ENCODE measurements at places on chromosomes 4 and X.

DNA sequence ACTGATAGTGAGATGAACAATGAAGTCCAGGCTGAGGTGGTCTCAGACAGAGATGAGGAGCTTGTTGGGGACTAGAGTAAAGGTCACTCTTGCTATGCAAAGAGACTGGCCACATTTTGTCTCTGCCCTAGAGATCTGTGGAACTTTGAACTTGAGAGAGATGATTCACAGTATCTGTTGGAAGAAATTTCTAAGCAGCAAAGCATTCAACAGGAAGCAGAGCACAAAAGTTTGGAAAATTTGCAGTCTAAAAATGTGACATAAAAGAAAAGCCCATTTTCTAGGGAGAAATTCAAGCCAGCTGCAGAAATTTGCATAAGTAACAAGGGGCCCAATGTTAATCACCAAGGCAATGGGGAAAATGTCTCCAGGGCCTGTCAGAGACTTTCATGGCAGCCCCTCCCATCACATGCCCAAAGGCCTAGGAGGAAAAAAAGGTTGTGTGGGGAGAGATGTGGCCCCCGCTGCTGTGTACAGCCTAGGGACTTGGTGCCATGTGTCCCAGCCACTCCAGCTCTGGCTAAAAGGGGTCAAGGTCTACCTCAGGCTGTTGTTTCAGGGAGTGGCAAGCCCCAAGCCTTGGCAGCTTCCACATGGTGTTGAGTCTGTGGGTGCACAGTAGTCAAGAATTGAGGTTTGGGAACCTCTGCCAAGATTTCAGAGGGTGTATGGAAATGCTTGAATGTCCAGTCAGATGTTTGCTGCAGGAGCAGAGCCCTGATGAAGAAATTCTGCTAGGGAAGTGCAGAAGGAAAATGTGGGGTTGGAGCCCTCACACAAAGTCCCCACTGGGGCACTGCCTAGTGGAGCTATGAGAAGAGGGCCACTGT is 262.8 kb downstream of the DKK2 start:
- no peak overlapping the region for H3K27ac ChIP-seq
- no peaks in the 10 kb centered on the region for H3K36me3 ChIP-seq
- H3K4me3 ChIP-seq: no peak overlapping the region
- H3K4me1 ChIP-seq: no peaks in the 10 kb centered on the region
- no peaks in the 10 kb centered on the region for H3K27me3 ChIP-seq
- no peak for DNase-seq

GRCh38 chrX:38318606-38319005 is 8.7 kb downstream of the RPGR start:
- H3K4me1 ChIP-seq: no peaks in the 10 kb centered on the region
- DNase-seq: no peak
- no peaks in the 10 kb centered on the region for H3K27me3 ChIP-seq
- no peak overlapping the region for H3K27ac ChIP-seq
- H3K4me3 ChIP-seq: no peak overlapping the region

DNA sequence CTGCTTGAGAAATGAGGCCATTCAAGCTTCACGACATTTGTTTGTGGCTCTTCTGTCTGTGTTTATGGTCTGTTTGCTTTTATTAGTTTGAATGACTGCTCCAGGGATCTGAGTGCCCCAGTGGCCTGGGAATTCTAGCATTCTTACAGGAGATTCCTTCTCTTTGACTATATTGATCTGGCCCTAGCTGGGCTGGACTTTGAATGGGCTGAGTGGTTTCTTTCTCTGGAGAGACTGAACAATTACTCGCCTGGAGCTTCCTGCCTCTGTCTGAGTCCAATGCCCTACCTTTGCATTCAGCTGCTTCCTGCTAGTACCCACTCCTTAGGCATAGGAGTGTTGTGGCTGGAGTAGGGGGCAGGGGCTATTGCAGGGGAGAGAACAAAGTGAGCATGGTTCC is 51.2 kb upstream of the EDA start:
- H3K27ac ChIP-seq: no peak overlapping the region
- no peaks in the 10 kb centered on the region for H3K4me1 ChIP-seq
- no peak for DNase-seq
- no peak overlapping the region for H3K4me3 ChIP-seq
- no peaks in the 10 kb centered on the region for H3K27me3 ChIP-seq
- no peaks in the 10 kb centered on the region for H3K36me3 ChIP-seq

DNA sequence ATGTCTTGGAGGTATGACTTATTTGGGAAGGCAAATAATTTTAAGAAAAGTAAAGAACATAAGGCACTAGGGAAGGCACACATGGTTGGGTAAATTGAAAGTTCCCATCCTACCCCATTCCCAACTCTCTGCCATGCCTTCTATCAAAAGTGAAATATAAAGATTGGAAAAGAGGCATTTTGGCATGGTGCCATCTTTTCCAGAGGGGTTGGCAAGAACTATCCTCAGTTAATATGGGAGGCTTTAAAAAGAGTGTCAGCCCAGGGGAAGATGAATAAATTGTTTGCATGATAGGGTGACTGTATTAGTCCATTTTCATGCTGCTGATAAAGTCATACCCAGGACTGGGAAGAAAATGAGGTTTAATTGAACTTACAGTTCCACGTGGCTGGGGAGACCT is 150.8 kb upstream of the BOD1L1 start:
- no peak overlapping the region for H3K27ac ChIP-seq
- H3K4me3 ChIP-seq: no peak overlapping the region
- H3K36me3 ChIP-seq: no peaks in the 10 kb centered on the region
- no peaks in the 10 kb centered on the region for H3K4me1 ChIP-seq
- no peaks in the 10 kb centered on the region for H3K27me3 ChIP-seq
- DNase-seq: no peak

DNA sequence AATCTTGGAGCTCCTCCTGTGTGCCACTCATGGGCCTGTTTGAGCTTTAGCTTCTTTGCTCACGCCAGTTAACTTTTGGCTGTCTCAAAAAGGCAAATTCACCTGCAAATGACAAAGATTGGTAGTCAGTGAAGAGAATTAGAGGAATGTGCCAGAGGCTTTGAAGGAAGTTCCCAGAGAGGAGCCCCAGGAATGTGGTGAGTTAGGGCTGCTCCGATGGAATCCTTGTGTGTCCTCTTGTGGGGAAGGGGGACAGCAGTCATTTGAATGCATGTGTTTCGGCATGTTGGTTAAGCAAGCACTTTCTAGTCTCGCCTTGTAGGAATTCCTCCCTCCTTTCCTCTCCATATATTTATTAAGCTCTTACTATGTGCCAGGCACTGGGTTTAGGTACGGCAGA is 62.9 kb downstream of the ELF4 start:
- H3K36me3 ChIP-seq: peaks cover 72% of the 10 kb centered on the region
- no peak overlapping the region for H3K4me3 ChIP-seq
- H3K4me1 ChIP-seq: no peaks in the 10 kb centered on the region
- no peak for DNase-seq
